Activated B cell treated with CpG ODN at 0.5 μM for 24 hours (primary cell): ENCODE measurements at places on chromosomes 1 and 21. TPM values are rescaled to one million over a fixed set of nuclear protein-coding genes. Genes with fewer than 3 reads are reported as not detected.

- no peaks in the 10 kb centered on the region for H3K4me1 ChIP-seq
- no peak for DNase-seq
- H3K4me3 ChIP-seq = no peak overlapping the region
- no peak overlapping the region for H3K27ac ChIP-seq
Observed at GRCh38 chr1:9833632-9834031, 9.9 kb upstream of the CLSTN1 start.

- H3K4me1 ChIP-seq = peaks cover 2% of the 10 kb centered on the region
- H3K27me3 ChIP-seq = no peaks in the 10 kb centered on the region
- H3K36me3 ChIP-seq = peaks cover 47% of the 10 kb centered on the region
- no peak overlapping the region for H3K4me3 ChIP-seq
Observed at GRCh38 chr1:22490309-22490708, 38.7 kb downstream of the ZBTB40 start.

GRCh38 chr1:243269461-243269801 is 13.6 kb downstream of the SDCCAG8 start:
- peaks cover 28% of the 10 kb centered on the region for H3K36me3 ChIP-seq
- H3K27me3 ChIP-seq = no peaks in the 10 kb centered on the region
- peak overlapping the region; percentile 65 for H3K27ac ChIP-seq
- DNase-seq = no peak

- no peak overlapping the region for H3K4me3 ChIP-seq
- H3K27ac ChIP-seq = no peak overlapping the region
- peaks cover 4% of the 10 kb centered on the region for H3K4me1 ChIP-seq
- no peaks in the 10 kb centered on the region for H3K27me3 ChIP-seq
- DNase-seq = no peak
Observed at GRCh38 chr21:45523411-45524101, 18.7 kb downstream of the SLC19A1 start.

TGFB2 gene
- 0.37 and 1.6 TPM in 2 replicates for total RNA-seq

GRCh38 chr1:81304187-81304586 is 496.5 kb upstream of the ADGRL2 start:
- no peak overlapping the region for H3K27ac ChIP-seq
- H3K36me3 ChIP-seq = no peaks in the 10 kb centered on the region
- no peak for DNase-seq
- no peaks in the 10 kb centered on the region for H3K27me3 ChIP-seq
- H3K4me1 ChIP-seq = no peaks in the 10 kb centered on the region
- no peak overlapping the region for H3K4me3 ChIP-seq

MPL gene
- not detected in 2 replicates for total RNA-seq

- H3K36me3 ChIP-seq = no peaks in the 10 kb centered on the region
- no peaks in the 10 kb centered on the region for H3K27me3 ChIP-seq
- peak overlapping the region; percentile 84 for H3K4me3 ChIP-seq
- peak; percentile 73 for DNase-seq
- peaks cover 12% of the 10 kb centered on the region for H3K4me1 ChIP-seq
Observed at GRCh38 chr1:151130987-151131586, 15.3 kb downstream of the SEMA6C start.

- H3K36me3 ChIP-seq = no peaks in the 10 kb centered on the region
- H3K27me3 ChIP-seq = peaks cover 4% of the 10 kb centered on the region
- no peak for DNase-seq
- no peak overlapping the region for H3K4me3 ChIP-seq
Observed at GRCh38 chr1:228919914-228920313, 184.6 kb downstream of the RHOU start.

GRCh38 chr21:22885079-22885478 is 1886.9 kb downstream of the NCAM2 start:
- DNase-seq = no peak
- no peaks in the 10 kb centered on the region for H3K4me1 ChIP-seq
- no peaks in the 10 kb centered on the region for H3K36me3 ChIP-seq
- no peaks in the 10 kb centered on the region for H3K27me3 ChIP-seq

CNR2 gene
- 44.5 and 51.0 TPM in 2 replicates for total RNA-seq

GRCh38 chr1:111441573-111442192 is 7.4 kb downstream of the WDR77 start:
- peaks cover 93% of the 10 kb centered on the region for H3K36me3 ChIP-seq
- H3K4me1 ChIP-seq = peaks cover 19% of the 10 kb centered on the region
- H3K4me3 ChIP-seq = no peak overlapping the region
- DNase-seq = peak; percentile 40
- no peaks in the 10 kb centered on the region for H3K27me3 ChIP-seq

DNA sequence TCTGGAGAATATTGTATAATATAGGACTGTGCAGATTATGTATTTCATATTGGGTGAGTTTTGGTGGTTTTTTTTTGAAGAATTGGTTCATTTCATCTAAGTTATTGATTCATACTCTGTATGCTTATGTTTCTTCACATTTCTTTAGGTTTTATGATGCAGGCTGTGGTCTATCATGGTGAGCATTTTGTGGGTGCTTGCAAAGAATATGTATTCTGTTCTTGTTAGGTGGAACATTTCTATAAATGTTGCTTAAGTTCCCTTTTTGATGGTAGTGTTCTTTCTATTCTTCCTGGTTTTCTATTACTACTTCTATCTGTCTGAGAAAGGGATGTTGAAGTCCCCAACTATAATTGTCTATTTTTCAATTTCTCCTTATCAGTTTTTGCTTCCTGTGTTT is 42.6 kb downstream of the PKN2 start:
- peaks cover 28% of the 10 kb centered on the region for H3K36me3 ChIP-seq
- H3K4me1 ChIP-seq = peaks cover 38% of the 10 kb centered on the region
- DNase-seq = no peak
- H3K4me3 ChIP-seq = no peak overlapping the region
- no peaks in the 10 kb centered on the region for H3K27me3 ChIP-seq

PGLYRP3 gene
- total RNA-seq = not detected in 2 replicates

DNA sequence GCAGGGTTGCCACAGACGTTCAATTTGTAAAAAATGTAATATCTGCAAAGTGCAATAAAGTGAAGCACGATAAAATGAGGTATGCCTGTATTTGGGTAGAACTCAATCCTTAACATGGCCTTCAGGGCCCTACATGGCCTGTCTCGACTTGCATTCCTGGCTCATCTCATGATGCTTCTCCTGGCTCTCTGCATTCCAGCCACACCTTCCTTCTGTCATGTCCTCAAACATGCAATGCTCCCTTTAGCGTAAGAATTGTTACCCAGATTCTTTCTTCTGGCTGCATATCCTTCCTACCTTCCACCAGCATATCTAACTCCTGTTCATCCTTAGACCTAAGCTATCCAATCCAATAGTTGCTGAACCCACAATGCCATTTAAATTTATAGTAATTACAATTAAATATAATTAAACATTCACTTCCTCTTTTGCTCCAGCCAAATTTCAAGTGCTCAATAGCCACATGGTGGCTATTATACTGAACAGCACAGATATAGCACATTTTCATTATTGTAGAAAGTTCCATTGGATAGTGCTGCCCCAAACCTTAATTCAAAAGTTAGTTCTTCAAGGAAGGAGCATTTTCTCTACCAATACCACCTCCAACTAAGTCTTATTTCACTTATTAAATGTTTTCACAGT is 32.6 kb downstream of the FGGY start:
- no peak for DNase-seq
- H3K27me3 ChIP-seq = no peaks in the 10 kb centered on the region
- H3K36me3 ChIP-seq = peaks cover 25% of the 10 kb centered on the region
- no peaks in the 10 kb centered on the region for H3K4me1 ChIP-seq

GRCh38 chr1:36950604-36951291 is 83.6 kb downstream of the GRIK3 start:
- peaks cover 11% of the 10 kb centered on the region for H3K27me3 ChIP-seq
- no peak for DNase-seq
- no peak overlapping the region for H3K27ac ChIP-seq
- no peak overlapping the region for H3K4me3 ChIP-seq

KISS1 gene
- not detected in 2 replicates for total RNA-seq

GRCh38 chr1:150813028-150813707 is 5.1 kb upstream of the CTSK start:
- no peak overlapping the region for H3K4me3 ChIP-seq
- H3K36me3 ChIP-seq = peaks cover 35% of the 10 kb centered on the region
- no peak overlapping the region for H3K27ac ChIP-seq
- H3K27me3 ChIP-seq = no peaks in the 10 kb centered on the region
- DNase-seq = no peak

C1QB gene
- total RNA-seq = not detected in 2 replicates

LCA5L gene
- 0.33 and 0.86 TPM in 2 replicates for total RNA-seq

GRCh38 chr21:17066006-17066405 is 446.8 kb upstream of the CXADR start:
- no peaks in the 10 kb centered on the region for H3K27me3 ChIP-seq
- H3K36me3 ChIP-seq = no peaks in the 10 kb centered on the region
- no peaks in the 10 kb centered on the region for H3K4me1 ChIP-seq

PTPN14 gene
- total RNA-seq = 0.02 TPM in 1 of 2 replicates, not detected in the other

GRCh38 chr1:215416497-215416896 is 150.6 kb upstream of the KCTD3 start:
- no peak overlapping the region for H3K4me3 ChIP-seq
- no peaks in the 10 kb centered on the region for H3K36me3 ChIP-seq
- no peaks in the 10 kb centered on the region for H3K4me1 ChIP-seq
- DNase-seq = no peak
- H3K27me3 ChIP-seq = no peaks in the 10 kb centered on the region

- H3K27me3 ChIP-seq = no peaks in the 10 kb centered on the region
- H3K27ac ChIP-seq = peak overlapping the region; percentile 98
- no peak for DNase-seq
- peaks cover 62% of the 10 kb centered on the region for H3K4me1 ChIP-seq
- H3K36me3 ChIP-seq = peaks cover 64% of the 10 kb centered on the region
Observed at GRCh38 chr1:150577557-150578271, 1.7 kb downstream of the MCL1 start.

DNA sequence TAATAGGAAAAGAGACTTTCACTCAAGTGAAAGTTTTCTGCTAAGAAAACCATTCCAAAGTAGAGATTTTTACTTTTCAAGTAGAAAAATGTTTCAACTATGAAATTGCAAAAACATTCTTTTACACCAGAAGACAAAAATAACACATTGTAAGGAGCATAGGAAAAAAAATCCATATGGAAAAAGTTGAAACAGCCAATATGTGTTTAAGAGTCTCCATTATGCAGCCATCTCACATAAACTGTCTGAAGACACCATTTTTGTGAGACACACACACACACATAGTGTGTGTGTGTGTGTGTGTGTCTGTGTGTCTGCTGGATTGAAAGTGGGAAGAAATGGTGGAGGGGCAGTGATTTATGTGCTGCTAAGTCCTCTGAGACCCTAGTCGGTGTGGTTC is 162.1 kb downstream of the HHAT start:
- H3K27me3 ChIP-seq = no peaks in the 10 kb centered on the region
- no peak overlapping the region for H3K4me3 ChIP-seq
- no peak overlapping the region for H3K27ac ChIP-seq

DNA sequence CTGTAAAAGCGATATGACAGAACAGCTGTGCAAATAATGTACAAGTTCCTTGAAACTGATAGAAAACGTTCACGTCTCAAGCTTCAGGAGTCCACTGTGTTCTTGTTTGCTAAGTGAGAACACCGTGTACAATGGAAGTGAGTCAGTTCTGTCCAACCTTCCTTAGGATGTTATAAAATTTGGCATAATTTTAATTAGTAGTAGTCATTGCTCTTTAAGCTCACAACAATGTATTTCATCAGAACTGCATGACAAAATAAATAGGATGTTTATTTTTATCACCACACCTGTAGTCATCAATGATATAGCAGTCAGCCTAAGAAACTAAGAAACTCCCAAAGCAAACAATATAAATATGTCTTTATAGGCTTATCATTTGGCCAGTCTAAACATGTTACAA is 53.0 kb downstream of the RGS2 start:
- H3K27ac ChIP-seq = no peak overlapping the region
- no peaks in the 10 kb centered on the region for H3K36me3 ChIP-seq
- H3K4me1 ChIP-seq = peaks cover 2% of the 10 kb centered on the region

GRCh38 chr1:198167436-198167934 is 10.7 kb downstream of the NEK7 start:
- no peak for DNase-seq
- H3K36me3 ChIP-seq = no peaks in the 10 kb centered on the region

ESPN gene
- 0.18 TPM in 1 of 2 replicates, not detected in the other for total RNA-seq

- peaks cover 7% of the 10 kb centered on the region for H3K27me3 ChIP-seq
- DNase-seq = no peak
- no peak overlapping the region for H3K27ac ChIP-seq
- no peaks in the 10 kb centered on the region for H3K36me3 ChIP-seq
Observed at GRCh38 chr1:68204977-68205630, 27.2 kb downstream of the WLS start.

DNA sequence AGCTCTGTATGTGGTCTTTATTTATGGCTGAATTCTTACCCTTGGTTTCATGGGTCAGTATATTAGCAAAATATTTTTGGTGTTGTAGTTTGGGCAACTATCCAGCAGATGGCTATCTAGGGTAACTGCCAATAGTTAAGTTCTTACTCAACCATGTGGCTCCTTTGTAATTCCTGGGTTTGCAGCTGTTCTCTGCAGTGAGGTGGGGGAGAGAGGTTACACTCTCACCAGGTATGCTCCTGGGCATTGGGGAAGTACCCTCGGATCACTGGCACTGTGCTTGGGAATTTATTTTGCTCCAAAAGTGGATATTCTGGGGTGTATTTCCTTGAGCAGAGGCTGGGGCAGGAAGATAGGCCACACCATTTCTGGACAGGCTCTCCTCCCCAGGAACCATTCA is 436.7 kb upstream of the TMPRSS15 start:
- no peak for DNase-seq
- no peaks in the 10 kb centered on the region for H3K36me3 ChIP-seq
- no peak overlapping the region for H3K4me3 ChIP-seq
- H3K27me3 ChIP-seq = no peaks in the 10 kb centered on the region
